ENCODE measurements at places on chromosomes 1 and 21. TPM values are rescaled to one million over a fixed set of nuclear protein-coding genes. Genes with fewer than 3 reads are reported as not detected.

Gene KANK4
- not detected for total RNA-seq

Gene TRPM2
- total RNA-seq = 3.1 TPM

Gene RAVER2
- total RNA-seq = 0.67 TPM

Gene METTL25B
- total RNA-seq = 19.0 TPM

Gene SETDB1
- 48.7 TPM for total RNA-seq

Gene MAST2
- total RNA-seq = 13.1 TPM

Gene B3GALT2
- total RNA-seq = 0.30 TPM
